ENCODE measurements at places on chromosomes 2 and 18.
A peak's percentile ranks its signal among the peaks of the same experiment; 100 is the strongest.

- DNase-seq = no peak
These were observed 16.5 kb upstream of the SERPINB7 start for GRCh38 chr18:63758615-63759240.

DNA sequence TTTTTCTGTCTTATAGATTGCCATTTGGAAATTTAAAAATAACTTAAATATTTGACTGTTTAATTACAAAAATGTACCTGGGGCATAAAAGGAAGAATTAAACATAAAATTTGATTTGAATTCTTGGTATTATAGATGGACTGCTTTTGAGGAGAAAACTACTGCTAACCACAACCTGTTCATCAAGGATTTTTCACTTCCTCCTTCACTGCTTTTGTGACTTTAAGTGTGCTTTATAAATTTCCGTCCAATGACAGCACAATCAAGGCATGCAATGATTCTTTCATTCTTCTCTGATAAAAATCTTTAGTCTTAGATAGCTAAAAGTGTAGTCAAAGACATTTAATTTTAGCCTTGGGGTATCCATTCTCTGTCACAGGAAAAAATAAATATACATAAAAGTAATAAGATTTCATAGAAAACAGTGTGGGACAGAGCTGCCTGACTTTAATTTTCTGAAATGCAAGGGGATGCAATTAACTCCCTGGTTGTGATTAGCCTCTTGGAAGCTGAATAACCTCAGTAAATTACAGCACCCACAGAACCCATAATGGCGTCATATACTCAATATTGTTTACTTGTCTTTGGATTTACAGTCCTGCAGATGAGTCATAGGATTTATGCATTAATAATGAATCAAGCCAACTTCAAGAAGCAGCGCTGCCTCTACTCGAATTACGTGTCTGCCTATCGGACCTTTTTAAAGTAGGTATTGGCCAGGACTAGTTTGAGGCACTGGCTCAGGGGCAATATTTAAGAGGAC is 587.9 kb downstream of the NRXN1 start:
- DNase-seq = no peak

GRCh38 chr2:238893349-238894000 is 45.6 kb downstream of the TWIST2 start:
- DNase-seq = no peak

GRCh38 chr2:54889053-54889452 is 161.2 kb downstream of the RTN4 start:
- DNase-seq = no peak

DNA sequence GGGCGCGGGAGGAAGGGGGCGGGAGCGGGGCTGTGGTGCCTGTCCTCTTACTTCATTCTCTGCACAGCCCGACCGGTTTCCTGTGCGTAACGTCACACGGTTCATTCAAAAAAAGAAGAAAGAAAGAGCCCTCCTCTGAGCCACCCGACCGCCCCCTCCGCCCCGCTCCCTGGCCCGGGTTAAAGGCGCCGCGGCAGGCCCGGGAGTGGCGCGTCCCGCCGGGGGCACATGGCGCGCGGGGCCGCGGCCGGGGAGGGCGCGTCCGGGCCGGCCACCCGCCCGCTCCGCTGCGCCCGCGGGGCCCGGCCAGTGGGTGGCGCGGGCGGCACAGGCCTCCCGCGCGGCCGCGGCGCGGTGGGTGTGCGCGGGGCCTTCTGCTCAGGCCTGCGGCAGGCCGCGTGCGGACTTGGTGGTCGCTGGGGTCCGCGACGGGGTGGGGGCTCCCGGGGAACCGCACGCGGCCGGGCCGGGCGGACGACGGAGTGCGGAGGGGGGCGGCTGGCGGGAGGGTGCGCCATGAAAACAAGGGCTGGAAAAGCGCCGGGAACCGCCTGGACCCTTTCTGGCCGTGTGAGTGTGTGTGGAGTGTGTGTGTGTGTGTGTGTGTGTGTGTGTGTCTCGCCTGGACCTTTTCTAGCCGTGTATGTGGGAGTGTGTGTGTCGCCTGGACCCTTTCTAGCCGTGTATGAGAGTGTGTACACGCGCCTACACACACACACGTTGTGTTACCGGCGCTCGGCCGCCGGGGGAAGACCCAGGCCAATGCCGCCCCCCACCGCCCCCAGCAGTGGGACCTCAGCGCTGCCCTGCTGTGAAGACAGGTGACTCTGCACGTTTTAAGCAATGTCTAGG is 780 bp upstream of the BCL2 start:
- DNase-seq = peak; percentile 95

GRCh38 chr2:42232024-42232423 is 62.9 kb downstream of the EML4 start:
- DNase-seq = no peak

DNA sequence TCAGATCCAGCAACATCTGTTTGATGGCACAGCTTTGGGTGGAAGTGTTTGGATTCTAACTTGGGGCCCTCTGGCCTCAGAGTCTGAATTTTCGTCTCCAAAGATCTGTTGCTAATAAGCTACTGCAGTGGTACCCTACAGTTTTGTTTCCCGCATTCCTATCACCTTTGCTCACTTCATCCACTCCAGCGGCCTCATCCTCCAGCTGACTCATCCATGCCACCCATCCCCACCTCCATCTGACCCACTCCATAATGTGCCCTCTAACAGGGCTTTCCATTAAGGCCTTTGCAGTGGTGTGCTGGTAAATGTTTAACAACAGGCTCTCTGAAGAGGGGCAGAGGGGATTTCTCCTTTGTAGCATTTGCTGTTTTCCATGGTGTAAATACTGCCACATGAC is 225.5 kb downstream of the TGIF1 start:
- no peak for DNase-seq

GRCh38 chr2:18771212-18771611 is 181.8 kb upstream of the NT5C1B start:
- no peak for DNase-seq

DNA sequence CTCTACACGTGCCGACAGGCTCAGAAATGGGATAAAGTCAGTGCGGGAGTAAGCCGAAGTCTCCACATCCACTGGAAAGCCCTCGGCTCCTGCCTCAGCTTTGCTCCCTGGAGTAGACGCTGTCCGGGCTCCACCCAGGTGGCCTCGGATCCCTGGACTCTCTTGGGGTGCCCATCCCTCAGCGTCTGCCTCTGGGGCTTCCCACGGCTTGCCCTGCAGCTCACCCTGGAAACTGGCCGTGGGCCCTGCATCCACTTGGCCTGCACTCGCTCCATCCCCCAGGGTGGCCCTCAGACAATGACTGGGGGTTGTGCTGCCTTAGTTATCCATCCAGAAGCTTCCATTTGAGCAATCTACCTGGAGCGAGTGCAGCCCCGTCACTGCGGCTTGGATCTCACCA is 36.2 kb upstream of the TAF1B start:
- no peak for DNase-seq

DNA sequence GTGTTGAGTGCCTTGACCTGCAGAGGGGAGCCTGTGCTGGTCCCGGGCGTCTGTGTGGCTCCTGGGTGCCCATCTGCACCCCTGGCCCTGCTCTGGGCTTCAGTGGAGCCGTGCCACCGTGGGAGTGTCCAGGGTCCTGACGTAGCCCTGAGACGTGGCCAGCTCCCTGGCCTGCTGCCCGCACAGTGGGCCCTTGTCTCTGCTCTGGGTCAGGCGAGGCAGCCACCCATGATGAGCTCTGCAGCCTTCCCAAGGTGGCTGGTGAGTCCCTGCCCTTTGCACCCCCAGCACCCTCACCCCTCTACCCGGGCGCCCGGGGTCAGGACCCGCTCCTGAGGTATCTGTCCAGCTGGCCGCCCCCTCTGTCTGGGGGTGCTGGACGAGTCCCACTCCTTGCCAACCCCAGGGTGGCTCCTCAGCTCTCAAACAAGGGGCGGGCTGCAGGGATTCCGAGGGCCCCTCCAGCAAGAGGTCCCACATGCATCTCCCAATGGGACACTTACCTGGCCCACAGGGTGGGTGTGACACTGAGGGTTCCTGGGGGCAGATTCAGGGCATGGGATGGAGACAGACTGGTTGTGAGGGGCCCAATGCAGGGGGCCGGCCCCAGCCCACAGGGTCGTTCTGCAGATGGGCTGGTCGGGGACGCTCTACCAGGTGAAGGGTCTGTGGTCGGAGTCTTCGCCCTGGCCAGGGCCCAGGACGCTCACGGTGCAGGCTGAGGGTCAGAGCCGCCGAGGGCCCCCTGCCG is 2.4 kb downstream of the NEU4 start:
- peak; percentile 26 for DNase-seq

DNA sequence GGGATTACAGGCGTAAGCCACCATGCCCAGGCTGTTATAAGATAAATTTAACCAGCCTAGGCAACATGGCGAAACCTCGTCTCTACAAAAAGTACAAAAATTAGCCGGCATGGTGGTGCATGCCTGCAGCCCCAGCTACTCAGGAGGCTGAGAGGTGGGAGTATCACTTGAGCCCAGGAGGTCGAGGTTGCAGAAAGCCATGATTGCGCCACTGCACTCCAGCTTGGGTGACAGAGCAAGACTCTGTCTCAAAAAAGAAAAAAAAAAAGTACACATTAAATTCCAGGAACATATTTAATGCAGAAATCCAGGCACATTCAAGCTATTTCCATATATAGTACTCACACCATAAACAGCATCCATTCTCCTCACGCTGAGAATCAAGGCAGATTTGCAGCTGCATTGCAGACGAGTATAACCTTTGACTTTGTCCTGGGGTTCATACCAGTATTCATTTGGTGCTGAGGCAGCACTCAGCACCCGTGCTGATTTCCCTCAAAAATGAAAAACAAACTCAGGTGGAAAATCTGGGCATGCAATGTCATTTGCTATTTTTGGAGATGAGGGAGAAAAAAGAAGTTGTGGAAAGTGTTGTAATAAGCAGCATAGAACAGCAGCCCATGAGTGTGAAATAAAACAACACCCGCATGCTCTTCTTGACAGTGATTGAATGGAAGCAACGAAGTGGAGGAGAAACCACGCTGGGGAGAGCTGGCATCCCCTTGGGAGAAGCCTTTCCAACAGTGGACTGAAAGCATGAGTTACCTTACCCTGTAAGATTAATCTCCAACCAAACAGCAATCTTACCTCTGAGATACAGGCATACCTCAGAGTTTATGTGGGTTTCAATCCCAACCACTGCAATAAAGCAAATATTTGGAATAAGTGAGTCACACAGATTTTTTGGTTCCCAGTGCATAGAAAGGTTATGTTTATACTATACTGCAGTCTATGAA is 46.8 kb upstream of the ANXA4 start:
- DNase-seq = no peak

DNA sequence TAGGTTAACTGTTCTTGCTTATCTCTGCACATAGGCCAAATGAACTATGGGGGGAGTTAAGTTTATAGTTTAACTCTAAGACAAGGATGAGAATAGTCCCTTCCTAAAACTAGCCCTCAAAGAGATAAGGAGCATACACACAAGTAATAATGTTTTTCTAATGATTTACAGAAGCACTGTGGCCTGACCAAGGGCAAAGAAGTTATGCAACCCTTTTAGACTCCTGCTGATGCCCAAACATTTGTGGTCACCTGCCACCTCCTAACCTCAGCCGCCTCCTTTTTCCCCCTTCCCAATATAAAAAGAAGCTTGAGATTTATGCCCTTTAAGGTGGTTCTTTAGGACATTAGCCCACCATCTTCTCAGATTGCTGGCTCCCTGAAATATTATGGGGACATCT is 357.7 kb downstream of the ALK start:
- no peak for DNase-seq

GRCh38 chr2:62201307-62201706 is 5.4 kb downstream of the B3GNT2 start:
- DNase-seq = no peak

DNA sequence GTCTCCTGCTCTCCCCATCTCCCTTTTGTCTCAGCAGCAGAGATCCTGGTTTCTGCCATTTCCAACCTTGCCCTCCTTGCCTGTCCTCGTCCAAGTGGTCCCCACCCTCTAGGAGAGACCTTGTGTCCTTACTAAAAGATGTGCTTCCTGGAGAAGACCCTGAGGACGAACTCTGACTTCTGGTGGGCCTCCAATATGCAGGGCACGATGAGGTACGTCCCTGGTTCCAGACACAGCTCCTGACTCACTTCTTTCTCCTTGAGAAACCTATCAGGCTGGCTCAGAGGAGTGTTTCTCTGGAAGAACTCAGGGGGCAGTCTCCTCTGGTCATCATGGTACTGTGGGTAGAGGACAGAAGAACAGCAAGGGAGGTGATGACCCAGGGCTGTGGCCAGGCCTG is 28.2 kb downstream of the CAPN14 start:
- no peak for DNase-seq

- DNase-seq = no peak
These were observed 55.0 kb downstream of the EHBP1 start for GRCh38 chr2:62760555-62760954.

- DNase-seq = no peak
These were observed 31.1 kb downstream of the DRC1 start for GRCh38 chr2:26432859-26433258.

- DNase-seq = no peak
These were observed 11.3 kb downstream of the GPC1 start for GRCh38 chr2:240446664-240447175.

DNA sequence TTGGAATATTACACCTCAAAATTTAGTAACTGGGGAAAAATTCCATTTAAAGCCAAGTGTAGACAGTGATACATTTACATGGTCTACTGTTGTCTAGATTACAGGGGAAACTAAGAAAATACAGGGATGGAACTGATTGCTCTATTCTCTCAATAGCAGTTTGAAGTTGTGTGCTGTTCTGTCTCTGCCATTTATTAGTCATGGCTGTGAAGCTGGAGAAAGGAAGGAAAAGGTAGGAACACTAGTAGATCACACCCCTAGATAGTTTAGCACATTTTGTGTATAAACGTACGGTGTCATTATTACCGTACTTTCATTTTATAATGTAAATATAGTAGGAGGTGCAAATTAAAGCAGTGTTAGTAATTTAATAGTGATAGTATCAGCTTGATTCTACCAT is 170.5 kb downstream of the PHLPP1 start:
- DNase-seq = no peak

GRCh38 chr2:161165266-161165665 is 5.0 kb downstream of the TANK start:
- no peak for DNase-seq

DNA sequence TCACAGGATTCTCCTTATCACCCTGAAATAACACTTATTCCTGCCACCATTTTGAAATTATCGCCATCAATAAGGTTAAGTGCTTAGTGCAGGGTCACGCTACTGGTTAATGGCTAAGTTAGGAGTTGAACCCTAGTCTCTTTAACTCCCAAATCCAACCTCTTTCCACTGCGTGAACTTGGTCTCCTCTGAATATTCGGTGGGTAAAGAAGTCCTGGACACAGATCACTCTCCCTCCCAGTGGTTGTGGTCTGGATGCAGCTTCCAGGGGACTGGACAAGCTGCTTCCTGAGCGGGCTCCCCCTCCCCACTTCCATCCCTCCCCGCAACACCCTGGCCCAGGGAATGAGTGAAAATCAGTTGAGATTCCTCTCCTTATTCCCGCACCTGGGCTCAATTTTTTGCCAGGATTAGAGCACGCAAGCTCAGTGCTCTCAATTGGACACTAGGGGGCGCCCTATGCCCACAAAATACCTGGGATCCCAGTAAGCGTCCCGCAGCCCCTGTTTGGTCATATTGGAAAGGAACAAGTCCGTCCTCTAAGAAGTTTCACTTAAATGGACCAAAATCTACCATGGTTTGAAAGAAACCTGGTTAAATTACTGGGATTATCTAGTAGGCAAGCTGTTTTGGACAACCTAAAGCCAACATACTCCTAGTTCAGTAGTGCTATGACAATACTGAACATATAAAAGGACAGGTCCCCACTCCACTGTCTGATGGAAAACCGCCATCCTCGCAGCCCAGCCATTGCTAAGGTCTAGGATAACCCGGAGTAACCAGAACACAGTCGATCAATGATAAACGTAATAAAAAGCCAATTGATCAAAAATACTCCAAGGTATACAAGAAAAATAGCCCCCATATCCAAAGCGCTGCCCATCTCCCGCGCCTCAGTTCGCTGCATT is 40.4 kb downstream of the DHRS9 start:
- DNase-seq = peak; percentile 65
